HTR-8/SVneo (cell line): ENCODE measurements at places on chromosomes 4 and X.

DNA sequence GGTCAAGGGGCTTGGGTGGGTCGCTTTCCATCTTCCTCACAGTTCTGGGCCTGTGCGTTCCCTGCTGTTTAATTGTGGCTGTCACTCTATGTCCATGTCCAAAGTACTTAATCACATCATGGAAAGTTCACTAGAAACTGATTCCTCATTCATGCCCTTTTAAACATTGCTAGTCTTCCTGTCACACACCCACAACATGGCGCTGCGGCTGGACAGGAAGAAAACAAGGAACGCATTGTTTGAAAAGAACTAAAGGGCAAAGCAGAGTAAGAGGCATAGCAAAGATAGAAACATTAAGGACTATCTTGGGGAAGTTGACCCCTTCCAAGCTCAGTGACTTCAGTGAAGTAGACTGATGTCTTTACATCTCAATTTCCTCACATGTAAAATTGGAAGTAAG, 18.4 kb downstream of the PNPLA4 start:
- DNase-seq, result no peak

DNA sequence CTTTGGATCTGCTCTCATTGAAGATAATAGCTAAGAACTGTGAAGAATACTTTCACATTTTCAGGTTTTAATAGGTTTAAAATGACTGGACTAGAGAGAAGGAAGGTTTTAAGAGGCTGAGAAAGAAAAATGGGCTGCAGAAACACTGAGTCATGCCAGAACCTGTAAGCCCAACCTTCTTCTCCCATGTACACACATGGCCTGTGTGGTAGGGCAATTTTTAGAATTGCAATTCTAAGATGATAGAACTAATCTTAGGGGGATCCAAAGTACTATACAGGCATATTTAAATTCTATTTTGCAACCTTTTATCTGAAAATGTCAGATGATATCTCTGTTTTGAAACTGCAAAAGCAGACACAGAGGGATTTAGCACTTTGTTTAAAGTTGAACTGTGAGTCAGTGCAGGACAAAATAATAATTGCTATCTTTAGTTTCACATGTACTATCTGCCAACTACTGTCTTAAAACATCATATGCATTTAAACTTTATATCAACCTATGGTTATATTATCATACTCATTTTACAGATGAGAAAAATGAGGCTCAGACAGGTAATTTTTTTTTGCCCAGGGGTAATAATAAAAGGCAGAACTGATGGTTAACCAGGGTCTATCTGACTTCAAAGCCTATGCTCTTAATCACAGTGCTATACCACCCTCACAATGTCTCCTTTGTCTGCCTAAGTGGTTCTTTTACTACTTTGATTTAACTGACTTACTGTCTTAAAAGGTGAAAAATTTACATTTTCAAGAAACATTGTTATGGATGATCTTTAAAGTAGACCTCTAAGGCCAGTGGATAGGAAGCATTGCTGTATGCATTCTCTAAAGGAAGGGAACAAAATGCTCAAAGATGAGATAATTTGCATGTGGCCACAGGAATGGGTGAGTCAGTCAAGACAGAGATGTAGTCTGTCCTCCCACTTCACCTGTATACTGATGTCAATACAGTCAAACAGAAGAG, 4.3 kb downstream of the TMPRSS11E start:
- no peak for DNase-seq

DNA sequence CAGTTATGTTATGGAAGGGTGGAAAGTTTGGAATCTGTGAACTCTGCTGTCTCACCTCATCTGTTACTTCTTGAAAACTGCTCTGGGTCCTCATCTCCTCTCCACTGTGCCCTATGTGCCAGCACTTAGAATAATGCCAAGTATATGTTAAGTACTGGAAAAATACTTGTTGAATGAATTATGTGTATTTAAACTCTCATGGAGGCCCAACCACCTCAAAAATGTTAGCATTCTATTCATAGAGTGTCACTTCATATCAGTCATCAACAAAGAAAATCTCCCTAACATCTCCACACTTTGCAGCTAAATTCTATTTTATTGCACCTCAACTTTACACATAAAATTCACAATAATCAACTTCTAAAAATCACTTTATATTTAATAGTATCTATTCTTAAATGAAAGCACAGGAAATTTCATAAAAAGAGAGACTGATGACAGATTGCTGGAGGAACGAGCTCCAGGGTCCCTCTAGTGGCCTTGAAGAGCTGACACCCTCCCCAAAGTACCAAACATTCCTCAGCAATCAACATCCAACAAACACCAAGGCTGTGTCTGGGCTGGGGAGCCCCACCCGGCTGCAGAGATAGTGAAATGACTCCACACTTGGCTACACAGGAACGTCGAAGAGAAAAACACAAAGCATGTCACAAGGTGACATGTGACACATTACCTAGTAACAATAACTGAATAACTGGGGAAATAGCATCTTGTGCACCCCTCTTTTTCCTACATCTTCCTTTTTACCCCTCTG, 45.8 kb downstream of the SLC39A8 start:
- DNase-seq, result peak; percentile 6

GRCh38 chrX:107420571-107420970, 28.9 kb upstream of the FRMPD3 start:
- no peak for DNase-seq

DNA sequence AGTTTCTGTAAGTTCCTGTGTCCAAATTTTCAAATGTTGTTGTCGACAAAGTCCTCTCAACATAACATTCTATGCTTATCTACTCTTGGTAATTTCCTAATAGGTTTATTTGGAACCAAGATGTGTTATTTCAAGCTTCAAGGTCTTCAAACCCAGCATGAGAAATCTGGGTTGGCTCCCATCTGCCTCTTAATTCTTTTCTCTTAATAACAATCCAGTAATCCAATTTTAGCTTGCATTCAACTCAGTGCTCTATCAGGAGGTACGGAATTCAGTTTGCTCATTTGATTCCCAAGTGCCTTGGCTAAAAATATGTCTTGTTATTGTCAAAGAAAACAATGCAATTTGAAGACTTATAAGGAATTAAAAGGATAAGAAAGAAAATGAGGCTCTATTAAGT, 235.5 kb upstream of the MID1 start:
- DNase-seq, result no peak

DNA sequence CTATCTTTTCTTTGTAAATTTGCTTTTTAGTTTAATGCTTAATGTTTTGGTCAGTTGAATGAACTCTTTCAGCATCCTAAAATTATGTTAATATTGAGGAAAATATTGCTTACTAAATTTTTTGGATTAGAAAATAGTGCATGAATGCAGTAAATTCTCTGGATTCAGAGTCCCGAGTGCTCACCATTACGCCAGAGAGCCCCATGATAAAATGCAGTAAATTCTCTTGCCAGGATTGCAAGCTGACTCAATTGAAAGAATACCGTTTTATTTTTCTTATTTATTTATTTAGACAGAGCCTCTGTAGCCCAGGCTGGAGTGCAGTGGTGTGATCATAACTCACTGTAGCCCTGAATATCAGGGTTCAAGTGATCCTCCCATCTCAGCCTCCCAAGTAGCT, 60.9 kb upstream of the ENPEP start:
- DNase-seq, result no peak

DNA sequence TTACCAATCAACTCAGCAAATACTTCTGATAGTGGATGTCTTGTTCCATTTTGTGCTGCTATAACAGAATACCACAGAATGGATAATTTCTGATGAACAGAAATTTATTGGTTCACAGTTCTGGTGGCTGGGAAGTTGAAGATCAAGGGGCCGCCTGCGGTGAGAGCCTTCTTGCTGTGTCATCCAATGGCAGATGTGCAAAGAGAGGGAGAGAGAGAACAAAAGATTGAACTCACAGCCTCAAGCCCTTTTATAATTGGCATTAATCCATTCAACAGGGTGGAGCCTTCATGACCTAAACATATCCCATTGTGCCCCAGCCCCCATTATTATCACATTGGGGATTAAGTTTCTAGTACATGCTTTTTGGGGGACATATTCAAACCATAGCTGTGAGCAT, 86.1 kb downstream of the ADGRG4 start:
- DNase-seq, result no peak

- no peak for DNase-seq
Measured at GRCh38 chr4:109886303-109886702, 26.4 kb upstream of the EGF start.

- DNase-seq, result no peak
Measured at GRCh38 chr4:165855191-165855590, 17.8 kb upstream of the TLL1 start.

GRCh38 chrX:68719904-68720614, 72.6 kb downstream of the STARD8 start:
- DNase-seq, result no peak

- DNase-seq, result no peak
Measured at GRCh38 chrX:109732017-109732801, 848 bp downstream of the ACSL4 start.

DNA sequence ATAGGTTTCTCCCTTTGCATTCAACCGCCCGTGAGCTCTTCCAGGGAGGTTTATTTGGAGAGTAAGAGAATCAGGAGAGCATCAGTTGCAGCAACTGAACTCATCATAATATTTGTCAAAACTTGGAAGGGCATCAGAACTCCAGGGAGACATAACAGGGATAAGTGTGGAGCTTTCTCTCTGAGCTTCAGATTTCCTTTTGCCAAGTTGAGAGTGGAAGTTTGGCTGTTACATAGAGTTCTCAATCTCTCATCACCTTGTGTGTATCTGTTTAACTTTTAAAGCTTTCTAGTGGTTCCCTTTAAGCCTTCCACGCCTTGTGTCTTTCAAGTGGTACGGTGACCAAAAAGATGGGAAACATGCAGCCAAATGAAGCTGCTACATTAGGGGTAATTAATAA, 18.8 kb downstream of the BMP3 start:
- DNase-seq, result no peak

DNA sequence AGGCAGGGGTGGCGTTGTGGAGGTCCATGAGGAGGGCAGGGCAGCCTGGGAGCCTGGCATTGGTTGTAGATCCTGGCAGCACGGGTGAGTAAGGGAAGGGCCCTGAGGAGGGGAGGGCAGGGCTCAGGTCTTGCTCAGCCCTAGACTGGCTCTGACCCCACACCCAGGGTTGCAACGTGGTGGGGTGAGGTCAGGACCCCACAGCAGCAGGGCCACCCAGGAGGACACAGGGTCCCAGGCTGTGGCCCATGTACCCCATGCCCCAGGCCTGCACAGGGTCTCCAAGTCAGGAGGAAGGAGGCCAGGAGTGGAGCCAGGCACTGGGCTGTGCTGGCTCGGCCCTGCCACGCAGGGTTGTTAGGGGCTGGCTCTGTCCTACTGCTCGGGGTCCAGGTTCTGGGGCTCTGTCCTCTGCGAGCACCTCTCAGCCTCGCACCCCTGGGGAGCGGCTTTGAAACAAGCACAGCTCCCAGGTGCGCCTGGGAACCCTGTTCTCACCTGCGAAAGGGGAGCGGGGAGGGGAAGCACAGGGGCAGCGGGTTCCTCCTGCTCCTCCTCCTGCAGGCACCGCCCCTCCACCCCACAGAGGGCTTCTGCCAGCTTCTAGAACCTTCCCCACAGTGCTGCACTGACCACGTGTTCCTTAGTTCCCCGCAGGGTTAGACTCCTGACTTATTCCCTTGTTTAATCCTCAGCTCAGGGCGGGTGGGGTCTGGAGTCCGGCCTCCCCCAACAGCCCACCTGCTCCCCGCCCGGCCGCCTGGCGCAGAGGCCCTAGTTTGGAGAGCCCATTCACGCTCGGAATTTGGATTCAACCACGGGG, 20.4 kb downstream of the MSANTD1 start:
- DNase-seq, result no peak

GRCh38 chrX:23692166-23692565, 24.9 kb downstream of the PRDX4 start:
- DNase-seq, result no peak

DNA sequence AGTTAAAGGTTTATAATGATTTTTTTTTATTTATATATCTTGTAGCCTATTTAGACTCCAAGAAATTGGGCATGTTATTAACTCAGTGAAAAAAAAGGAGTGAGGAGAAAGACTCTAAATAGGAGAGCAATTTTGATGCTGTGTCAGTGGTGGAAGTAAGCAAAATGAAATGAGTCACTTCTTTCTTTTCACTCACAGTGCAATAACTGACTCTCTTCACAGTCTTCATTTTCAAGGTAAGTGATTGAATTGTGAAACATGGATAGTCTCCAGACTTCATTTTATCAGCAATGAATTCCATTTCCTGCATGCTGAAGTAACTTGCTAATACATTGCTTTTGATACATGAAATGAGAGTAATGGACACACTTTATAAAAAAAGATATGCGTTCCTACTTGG, 2271.5 kb downstream of the PCDH7 start:
- DNase-seq, result no peak

DNA sequence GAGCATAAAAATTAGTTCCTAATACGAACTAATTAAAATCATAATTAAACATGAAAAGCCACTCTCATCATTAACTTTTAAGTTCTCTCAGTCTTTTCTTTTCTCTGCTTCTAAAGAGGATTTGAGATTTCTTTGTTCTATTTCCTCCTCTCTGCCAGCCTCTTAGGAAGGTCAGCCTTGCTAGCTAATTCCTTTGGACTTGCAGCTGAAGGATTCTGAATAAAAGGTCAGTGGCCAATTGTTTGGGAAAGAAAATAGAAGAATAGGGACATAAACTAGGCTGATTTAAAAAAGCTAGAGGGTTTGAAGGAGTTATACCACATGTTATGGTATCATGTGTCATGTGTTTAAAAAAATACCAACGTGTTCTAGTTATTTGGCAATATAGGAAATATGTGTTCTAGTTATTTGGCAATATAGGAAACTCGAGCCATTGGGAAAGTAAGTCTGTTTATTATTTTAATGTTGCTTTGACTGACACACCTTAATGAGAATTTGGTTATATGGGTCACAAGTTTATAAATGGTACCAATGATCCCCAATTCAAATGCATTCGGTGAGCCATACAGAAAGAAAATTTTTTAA, 1668.7 kb upstream of the PCDH7 start:
- DNase-seq, result no peak

DNA sequence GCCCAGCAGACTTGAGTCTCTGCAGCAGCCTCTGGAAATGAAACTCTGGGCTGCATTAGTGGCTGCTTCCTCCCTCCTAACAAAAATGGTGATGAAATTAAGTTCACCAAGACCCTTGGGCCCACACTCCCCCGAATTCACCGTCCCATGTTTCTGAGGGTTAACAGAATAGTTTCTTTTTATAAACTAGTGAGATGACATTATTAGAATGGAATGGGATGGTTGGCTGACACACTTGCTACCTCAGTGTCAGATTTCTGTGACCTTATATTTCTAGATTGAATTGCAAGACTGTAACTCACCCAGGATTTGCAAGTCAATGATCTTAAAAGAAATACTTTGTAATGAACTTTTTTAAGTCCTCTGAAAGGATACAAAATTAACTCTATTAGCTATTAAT, 127.1 kb downstream of the SHROOM3 start:
- DNase-seq, result peak; percentile 49

DNA sequence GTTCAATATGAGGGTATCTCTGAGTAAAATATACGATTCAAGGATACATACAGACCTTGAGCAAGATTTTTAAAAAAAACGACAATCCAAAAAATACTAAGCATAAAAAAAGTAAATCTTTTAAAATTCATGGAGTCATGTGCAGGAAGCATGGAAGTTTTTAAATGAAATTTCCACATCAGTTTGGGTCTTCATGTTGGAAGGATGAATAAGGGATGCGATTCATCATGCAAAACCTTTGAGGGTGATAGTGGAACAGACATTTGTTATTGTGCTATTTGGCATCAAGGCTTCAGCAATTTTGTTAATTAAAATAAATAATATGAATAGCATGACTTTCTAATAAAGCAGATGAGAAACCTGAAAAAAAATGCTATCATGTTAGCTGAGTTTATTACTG, 815.0 kb upstream of the PCDH10 start:
- DNase-seq, result no peak
